Skeletal muscle cell (primary cell): ENCODE measurements at places on chromosomes 4 and X.

DNA sequence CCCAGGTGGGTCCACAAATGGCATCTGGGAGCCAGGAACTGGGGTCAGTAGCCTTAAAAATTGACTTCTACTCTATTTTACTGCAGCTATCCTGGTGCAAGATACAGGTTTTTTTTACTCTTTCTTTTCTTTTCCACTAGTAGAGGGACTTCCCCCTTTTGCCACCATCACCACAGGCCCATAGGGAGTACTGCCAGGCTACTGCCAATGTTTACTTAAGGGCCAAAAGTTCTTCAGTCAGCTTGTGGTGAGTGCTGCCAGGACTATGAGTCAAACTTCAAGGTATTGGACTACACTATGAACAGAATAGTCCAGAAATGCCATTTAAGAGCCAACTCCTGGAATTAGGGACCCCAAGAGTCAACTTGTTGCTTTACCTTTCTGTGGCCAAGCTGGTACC is 94.7 kb downstream of the EDA2R start:
- no peak for DNase-seq

DNA sequence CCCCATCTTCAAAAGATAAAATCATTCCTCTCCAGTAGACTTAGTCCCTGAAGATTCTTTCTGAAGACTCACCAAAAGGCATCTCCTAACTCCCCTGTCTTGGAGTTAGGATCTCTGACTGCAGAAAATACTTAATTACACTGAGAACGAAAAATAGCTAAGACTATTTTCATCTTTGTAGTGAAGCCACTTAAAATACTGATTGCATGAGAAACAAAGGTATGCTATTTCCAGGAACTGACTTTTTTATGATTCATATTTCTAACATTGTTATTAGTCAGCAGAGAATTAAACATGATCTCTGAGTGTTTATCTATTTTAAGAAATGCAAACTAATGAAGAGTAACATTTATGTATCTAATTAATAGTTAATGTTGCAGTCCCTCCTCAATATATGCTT is 71.8 kb upstream of the NR3C2 start:
- DNase-seq = no peak

- no peak for DNase-seq
Observed at GRCh38 chr4:108322497-108322896, 153.8 kb upstream of the LEF1 start.

DNA sequence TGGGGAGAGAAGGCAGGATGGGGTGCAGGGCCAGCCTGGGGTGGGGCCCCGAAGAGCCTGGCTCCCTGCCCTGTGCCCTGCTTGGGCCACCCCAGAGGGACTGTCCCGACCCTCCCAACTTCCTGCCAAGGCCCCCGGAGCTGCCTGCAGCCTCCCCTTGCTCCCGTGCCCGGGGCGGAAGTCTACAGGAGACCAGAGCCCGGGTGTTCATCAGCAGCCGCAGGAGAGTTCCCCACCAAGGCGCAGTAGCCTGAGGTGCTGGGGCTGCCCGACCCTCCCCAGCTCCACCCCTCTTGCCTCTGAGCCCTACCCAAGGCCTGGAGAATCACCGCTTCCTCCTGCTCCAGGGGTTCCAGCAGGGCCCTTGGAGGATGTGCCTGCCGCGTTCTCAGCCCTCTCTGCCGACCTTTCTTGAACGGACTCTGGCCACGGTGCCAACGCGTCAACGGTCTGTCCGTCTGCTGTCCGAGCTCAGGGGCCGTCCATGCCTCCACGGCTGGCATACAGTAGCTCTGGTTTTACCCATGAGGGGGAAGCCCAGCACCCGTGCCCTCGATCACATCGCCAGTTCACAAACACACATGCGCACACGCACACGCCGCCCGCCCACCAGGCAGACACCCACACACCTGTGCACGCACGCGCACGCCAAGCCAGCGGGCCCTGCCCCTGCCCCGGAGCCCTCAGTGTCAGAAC is 36.0 kb upstream of the SPON2 start:
- DNase-seq = no peak

- no peak for DNase-seq
Observed at GRCh38 chr4:42478946-42479345, 81.7 kb downstream of the SHISA3 start.

DNA sequence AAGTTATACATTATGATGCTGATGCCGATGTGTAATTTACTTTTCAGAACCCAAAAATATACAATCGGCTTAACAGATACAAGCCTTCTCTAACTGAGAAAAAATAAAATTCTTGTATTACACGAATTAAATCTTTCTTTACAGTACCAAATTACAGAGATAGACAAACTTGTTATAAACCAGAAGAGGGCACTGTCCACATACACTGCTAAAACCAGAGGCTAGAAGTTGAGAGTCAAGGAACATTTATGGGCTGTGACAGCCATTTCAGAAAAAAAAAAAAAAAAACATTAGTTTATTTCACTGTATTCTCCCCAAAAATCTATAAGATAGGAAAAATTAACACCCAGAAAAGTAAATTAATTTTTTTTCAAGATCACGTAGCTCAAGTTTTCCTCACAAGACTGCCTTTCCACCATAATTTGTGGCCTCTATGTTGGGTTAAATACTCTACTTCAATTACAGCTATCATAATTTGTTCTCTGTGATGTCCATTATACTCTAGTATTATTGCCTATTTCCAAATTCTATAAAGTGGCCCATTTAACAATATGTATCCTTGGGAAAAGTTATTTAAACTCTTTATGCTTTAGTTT is 12.0 kb downstream of the EREG start:
- DNase-seq = peak; percentile 55

DNA sequence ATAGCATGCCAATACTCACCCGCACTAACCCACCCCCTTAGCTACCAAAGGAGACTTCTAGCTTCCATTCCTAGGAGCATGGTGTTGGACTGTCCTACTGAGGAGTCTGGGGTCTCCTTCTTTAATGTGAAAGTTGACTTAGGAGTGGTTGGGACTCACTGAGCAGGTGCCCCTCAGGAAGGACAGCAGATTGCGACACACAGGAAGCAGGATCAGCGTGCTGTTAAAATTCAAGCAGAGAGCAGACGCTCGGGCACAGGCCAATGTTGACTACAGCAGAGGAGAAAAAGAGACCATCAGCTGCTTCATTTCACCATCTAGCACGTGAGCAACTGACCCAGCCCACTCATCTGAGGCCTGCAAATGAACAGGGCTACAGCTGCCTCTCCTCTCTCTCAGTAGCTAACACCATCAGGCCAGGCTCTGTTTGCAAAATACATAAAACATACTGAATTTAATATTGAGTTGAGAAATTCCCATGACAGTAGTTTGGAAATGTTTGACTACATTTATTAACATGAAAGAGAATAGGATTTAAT is 10.8 kb downstream of the NOX1 start:
- no peak for DNase-seq

- peak; percentile 4 for DNase-seq
Observed at GRCh38 chr4:177047851-177048174, 255.1 kb upstream of the VEGFC start.

- no peak for DNase-seq
Observed at GRCh38 chr4:46594661-46595060, 204.7 kb upstream of the GABRA2 start.

DNA sequence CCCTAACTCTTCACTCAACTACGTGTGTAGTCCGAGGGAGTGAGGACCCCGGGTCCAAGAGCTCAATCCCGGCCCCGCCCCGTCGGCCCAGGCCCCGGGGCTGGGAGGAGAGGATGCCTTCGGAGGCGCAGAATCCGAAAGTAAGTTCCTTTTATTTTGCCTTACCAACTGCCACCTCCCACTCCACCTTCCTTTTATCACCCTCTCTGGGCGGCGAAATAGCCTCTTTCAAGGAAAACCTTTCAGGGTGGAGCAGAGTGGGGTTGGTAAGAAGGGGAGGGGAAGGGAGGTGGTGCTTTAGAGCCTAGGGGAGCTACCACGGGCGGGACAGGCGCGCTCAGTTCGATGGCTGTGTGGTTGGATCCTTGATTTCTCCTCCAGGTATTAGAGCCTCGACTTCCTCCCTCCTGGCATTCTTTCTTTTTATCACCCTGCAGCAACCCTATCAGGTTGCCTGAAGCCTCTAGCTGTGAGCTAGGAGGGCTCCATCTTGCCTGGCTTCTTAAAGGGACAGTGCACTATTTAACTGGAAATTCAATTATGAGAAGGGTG is 191.2 kb downstream of the RRAGB start:
- DNase-seq = no peak

GRCh38 chr4:56345458-56345857 is 41.8 kb downstream of the AASDH start:
- DNase-seq = no peak

DNA sequence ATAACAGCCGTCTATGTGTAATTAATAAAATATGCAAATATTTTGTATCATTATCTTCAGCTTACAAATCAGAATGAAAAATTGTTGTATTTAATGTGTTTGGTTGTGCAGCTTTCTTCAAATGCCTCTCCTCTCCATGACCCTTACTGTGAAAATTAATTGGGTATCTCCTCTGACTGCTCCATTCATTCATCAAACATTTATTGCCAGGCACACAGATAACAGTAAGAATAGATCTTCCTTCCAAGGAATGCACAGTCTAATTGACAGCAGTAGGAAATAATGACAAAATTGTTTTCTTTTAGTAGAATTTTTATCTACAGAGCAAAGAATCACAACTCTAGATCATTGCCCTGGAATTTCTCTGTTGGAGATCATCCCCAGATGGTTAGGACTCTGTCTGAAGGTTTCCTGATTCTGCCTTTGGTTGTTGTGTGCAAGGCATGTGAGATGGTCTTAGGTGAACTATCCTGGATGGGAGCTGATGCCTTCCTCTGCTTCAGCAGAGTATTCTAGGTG is 395.0 kb upstream of the FAT1 start:
- no peak for DNase-seq

DNA sequence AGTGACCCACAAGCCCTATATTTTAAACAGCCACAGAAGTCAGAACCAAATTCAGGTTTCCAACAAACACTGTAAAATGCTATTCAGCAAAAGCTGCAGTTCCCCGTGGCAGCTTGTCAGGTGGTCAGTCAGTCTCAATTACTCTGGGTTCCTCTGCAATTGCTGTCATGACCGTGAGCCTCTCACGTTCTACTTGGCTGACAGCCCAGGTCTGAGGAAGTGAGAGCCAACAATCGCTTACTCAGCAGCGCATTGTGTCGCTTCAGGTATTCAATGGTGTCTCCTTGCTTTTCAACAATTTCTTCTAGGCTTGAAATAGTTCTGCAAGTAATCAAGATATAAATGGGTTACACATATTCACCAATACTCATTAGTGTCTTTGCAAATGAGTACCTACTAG is 25.8 kb downstream of the TRIM75 start:
- peak; percentile 28 for DNase-seq

GRCh38 chr4:150045410-150045809 is 32.8 kb upstream of the DCLK2 start:
- no peak for DNase-seq

- DNase-seq = no peak
Observed at GRCh38 chr4:120078216-120078615, 11.6 kb upstream of the MAD2L1 start.

DNA sequence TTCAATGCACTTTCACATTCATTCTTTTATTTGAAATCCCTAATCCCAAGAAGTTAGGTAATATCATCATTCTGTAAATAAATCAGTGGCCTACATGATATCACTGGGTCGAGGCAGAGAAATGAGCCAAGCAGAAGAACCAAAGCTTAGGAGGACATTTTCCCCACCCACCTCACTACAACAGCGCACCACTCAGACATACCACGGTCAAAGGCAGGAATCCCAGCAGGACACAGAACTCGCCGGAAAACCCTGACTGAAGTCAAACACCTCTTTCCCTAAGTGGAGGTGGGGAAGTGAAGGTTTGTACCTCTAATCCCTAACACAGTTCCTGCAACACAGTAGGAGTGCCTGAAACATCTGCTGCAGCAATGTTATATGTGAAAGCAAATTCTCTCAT is 21.5 kb downstream of the RELL1 start:
- DNase-seq = no peak

GRCh38 chrX:102697494-102697893 is 14.8 kb upstream of the GPRASP2 start:
- no peak for DNase-seq

DNA sequence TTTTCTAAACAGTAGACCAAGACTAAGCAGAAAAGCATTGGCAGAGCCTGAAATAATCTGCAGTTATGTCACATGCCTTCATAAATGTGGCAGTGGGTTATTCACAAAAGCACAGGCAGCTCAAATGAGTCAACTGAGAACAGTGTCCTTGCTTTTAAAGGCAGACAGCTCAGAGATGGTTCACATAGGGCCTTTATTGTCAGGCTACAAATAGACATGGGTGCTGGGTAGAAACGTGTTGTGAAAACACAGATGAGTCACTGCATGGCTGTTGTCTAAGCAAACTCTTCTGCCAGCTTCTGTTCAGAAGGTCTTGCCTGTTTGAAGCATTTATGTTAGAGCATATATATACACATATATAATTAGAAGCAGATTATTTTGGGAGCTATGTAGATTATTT is 118.0 kb downstream of the SLC4A4 start:
- DNase-seq = peak; percentile 81

- no peak for DNase-seq
Observed at GRCh38 chr4:80419946-80420345, 84.4 kb downstream of the CFAP299 start.

GRCh38 chrX:150084496-150085229 is 146.4 kb upstream of the EOLA2 start:
- DNase-seq = no peak

DNA sequence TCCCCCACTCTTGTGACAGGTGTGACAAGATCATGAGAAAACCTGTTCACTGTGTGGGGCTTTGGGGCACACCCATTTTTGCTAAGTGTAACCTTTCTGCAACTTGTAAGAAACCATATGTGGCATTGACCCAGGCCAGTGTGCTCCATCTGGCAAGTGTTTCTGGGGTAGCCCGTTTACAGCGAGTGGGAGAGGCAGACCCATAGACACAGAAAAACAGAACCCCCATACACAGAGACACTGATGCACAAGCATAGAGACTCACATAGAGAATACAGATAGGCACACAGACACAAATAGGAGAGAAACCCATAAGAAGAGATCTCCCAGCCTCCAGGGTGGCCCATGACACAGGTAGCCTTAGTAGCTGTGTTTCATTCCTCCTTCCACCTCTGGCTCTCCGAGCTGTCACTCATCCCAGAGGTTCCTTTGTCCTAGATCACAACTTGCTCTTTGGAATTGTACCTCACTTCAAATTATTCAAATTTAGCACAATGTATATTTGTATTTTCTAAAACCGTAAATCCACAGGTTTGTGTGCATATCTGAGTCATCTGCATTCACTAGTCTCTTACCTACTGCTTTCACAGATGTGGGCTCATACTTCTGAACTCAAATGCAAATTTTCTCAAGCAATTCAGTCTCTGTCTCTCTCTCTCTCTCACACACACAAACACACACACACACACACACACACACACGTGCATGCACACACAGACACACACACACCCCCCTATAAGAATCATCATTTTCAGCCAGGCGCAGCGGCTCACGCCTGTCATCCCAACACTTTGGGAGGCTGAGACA is 114.4 kb downstream of the SH3KBP1 start:
- DNase-seq = no peak

DNA sequence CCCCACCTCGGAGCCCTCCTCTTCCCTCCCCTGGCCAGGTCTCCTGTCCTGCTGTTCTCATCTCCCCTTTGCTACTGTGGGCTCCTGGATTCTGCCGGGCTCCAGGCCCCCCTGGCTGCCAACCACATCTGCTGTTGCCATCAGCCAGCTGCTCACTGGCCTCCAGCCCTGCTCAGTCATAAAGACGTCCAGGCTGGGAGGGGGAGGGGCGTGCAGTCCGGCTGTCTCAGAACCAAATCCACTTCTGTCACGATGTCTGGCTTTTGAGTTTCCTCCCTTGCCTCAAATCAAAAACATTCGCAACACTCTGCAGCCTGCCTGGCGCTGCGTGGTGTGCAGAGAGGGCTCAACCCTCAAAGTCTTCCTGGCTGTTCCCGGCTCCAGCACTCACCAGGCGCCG is 7.1 kb downstream of the RASL11B start:
- peak; percentile 41 for DNase-seq

- DNase-seq = no peak
Observed at GRCh38 chrX:54193085-54193821, 10.2 kb upstream of the FAM120C start.
